ENCODE measurements at places on chromosomes 7 and 10. TPM values are rescaled to one million over a fixed set of nuclear protein-coding genes. Genes with fewer than 3 reads are reported as not detected.

DNA sequence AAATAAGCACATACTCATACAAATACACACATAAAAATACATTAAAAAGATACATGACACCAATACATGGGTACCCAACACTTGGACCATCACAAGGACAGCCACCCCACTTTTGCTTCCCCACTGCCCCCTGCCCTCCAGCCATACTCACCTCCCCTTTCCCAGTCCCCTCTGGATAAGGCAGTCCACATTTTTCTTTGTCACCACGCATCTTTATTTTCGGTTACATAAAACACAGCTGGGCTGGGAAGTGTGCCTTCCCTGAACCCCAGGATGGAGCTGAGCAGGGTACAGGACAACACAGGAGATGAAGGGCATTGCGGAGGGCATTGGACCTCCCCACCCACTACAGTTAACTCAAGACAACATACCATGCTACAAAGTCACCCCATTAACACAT, 1.1 kb upstream of the HOXA3 start:
- no peak for DNase-seq

DNA sequence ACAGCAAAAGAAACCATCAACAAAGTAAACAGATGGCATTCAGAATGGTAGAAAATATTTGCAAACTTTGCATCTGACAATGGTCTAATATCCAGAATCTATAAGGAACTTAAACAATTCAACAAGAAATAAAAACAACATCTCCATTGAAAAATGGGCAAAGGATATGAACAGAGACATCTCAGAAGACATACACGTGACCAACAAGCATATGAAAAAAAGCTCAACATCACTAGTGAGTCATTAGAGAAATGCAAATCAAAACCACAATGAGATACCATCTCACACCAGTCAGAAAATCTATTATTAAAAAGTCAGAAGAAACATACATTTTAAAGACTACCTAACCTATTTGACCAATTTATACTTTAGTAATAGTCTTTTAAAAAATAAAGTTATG, 571.3 kb upstream of the NRG3 start:
- DNase-seq, result no peak

GRCh38 chr10:113644185-113645120, 19.4 kb downstream of the NRAP start:
- no peak for DNase-seq

DNA sequence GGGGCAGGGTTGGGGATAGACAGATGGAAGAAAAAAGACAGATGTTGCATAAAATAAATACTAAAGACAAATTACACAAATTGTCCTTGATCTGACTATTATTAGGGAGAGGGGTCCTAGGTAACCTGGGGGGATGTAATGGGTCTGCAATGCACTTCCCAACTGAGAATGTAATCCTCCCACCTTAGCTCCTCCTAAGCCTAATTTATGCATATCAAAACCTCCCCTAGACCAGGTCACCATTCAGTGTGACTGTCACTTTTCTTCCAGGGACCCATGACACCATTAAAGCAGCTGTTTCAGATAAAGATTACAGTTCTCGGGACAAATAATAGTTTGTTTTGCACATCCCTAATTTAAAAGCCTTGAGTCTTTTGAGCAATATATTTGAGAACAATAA, 133.9 kb upstream of the FEZF1 start:
- DNase-seq, result no peak

UNCX gene
- total RNA-seq, result not detected

DNA sequence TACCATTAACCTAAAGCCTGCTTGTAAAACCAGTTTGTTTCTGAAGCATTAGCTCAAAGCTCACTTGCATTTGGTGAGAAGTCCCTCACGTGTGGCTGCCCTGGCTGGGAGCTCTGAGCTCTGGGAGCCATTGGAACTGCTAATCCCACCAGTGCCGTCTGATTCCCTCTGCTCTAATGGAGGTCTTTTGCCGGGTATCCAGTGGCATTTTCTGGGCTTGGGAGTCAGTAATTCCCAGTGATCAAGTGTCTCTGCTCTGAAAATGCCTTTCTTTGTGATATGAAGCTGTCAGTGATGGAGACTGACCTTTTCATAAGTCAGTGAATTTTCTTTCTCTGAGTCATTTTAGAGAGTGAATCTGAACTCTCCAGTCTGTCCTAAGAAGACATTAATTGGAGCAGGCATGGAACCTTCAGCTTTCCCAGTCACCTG, 36.9 kb upstream of the FAM20C start:
- DNase-seq, result no peak

ABCB1 gene
- total RNA-seq, result 32.5 TPM

DNA sequence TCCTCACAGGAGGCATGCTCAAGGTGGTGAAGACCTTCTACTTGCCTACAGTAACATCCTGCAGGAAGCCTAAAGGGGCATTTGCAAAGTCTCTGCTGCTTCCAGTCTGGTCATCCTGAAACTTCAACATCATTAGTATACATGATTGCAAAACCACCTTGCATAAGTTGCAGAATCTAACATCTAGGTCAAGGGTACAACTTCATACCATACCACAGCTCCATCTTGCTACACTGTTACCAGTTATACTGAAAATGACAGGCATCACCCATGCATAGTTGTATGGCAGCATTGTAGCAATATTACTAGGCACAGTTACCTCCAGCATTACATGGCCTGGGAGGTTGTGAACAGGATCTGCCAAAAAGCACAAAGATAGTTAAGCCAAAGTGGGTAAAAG, 13.7 kb upstream of the MACROH2A2 start:
- DNase-seq, result no peak

DNA sequence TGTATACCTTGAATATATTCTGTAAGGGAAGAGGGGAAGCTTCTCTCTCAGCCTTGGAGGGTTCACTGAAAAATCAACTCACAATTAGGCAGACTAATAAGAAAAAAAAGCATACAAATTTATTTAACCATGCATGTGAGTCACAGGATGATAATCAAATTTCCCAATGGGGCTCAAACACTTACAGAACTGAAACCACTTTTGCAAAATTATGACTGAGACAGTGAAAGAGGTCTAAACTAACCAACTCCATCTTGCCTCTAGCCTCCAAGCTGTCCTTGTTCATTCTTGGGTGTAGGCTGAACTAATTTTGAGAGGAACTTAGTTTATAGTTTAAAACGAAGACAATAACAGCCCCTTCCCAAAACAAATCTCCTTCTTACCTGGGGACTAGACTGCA, 618.3 kb upstream of the AUTS2 start:
- DNase-seq, result no peak

NPFFR1 gene
- total RNA-seq, result not detected

DNA sequence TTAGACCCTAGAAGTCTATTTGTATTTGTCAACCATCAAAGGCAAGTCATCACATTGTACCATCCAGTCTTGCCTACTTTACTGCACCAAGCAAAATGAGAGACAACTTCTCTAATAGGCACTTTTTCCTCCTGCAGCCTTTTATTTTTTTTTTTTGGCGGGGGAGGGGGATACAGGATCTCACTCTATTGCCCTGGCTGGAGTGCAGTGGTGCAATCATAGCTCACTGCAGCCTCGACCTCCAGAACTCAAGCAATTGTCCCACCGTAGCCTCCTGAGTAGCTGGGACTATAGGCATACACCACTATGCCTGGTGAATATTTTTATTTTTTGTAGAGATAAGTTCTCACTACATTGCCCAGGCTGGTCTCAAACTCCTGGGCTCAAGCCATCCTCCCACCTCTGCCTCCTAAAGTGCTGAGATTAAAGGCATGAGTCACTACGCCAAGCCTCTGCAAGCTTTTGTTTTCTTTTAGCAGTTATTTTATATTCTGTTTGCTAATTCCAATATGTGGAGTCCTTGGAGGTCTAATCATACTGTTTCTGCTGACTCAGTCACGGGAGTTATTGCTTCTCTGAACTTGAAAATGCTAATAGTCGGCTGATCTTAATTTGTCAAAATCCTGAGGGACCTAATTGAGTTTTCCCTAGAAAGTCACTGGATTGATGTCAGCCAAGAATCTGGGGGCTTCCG, 14.2 kb downstream of the KPNA7 start:
- DNase-seq, result no peak

DNA sequence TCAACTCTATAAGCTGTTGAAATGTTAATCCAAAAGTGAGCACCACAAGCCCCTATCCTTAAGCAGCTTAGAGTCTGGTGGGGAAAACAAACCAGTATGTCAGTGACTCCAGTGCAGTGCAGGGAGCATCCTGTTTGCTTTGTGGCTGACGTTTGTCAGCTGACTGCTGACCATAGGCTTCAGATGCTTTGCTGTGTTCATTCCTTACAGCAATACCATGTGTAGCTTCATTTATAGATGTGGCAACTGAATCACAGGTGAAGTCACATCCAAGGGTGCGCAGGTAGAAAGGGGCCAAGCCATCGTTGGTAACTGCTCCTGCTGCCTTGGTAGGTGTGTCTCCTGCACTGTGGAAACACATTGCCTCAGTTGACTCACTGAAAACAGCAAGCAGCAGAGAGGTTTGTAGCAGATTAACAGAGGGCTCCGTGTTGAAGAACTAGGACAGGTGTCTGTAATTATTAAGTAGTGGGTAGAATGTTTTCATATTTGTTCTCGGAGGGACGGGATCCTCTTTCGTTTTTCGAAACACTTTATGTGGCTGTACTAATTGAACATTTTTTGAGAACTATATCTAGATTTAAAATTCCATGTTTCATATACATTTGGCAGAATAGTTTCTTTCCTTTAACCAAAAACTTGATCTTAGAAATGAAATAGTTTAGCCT, 2.0 kb downstream of the INSIG1 start:
- no peak for DNase-seq

CTAGE4 gene
- not detected for total RNA-seq

SLC16A9 gene
- 0.07 TPM for total RNA-seq

FLNC gene
- total RNA-seq, result 0.05 TPM

CYP2C19 gene
- total RNA-seq, result not detected

GRCh38 chr10:6115411-6115810, 26.6 kb downstream of the RBM17 start:
- no peak for DNase-seq

CHAT gene
- total RNA-seq, result not detected

DNA sequence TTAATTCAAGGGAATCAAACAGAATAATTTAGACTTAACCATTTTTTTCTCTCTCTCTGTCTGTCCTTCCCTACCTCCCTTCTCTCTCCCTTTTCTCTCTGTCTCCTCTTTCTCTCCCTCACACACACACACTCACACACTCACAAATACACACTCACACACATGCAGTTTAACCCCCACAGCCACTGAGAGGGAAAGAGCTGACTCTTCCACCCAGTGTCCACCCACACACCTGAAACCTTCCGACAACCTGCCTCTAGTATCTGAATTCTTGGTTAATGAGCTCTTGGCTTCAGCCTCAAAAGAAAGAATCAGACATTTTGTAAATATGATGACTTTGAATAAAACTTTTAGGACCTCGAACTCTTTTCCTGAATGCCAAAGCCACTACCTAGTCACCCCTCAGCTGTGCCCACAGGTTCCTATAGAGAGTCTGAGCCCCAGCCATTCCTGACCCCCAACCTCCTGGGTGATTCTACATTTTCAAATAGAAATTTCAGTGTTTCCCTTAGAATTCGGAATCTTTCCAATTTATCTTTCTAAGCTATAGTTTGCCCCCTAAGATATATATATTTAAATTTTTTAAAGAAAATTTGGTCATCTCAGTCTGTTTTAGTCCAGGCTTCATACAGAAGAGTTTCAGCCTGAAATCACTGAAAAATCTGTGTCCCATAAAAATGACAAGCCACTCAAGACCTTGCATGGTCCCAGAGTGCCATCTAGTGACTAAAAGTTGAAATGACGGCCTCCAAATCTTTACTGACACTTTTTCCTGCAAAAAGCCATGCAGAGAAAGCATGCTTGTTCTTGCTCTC, 202.8 kb downstream of the IPMK start:
- DNase-seq, result no peak

NOLC1 gene
- total RNA-seq, result 48.0 TPM

DNA sequence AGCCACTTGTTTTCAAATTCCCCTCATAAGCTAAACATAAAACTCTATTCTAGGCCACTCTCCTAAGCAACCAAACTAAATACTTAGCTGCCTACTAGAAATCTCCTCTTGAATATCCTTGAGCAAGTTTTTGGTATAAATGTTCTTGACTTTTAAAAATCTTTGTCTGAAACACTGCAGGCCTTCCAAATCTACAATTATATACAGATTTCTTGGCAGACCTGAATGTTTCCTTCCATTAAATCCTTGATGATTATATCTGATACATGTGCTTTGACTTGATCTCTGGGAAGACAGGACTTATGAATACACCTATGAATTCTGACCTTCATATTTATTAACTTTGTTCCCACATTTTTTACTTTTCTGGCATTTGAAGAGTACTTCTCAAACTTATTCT, 314.5 kb downstream of the CACNA2D1 start:
- DNase-seq, result no peak

SYT15B gene
- total RNA-seq, result not detected

GRCh38 chr7:131087756-131088658, 239.7 kb upstream of the MKLN1 start:
- DNase-seq, result no peak

MARVELD1 gene
- total RNA-seq, result 1.2 TPM

- DNase-seq, result no peak
Observed at GRCh38 chr10:93067443-93068365, 6.0 kb upstream of the CYP26A1 start.

STEAP1 gene
- not detected for total RNA-seq

- DNase-seq, result peak; percentile 22
Observed at GRCh38 chr7:7944619-7945282, 23.8 kb upstream of the GLCCI1 start.

DNA sequence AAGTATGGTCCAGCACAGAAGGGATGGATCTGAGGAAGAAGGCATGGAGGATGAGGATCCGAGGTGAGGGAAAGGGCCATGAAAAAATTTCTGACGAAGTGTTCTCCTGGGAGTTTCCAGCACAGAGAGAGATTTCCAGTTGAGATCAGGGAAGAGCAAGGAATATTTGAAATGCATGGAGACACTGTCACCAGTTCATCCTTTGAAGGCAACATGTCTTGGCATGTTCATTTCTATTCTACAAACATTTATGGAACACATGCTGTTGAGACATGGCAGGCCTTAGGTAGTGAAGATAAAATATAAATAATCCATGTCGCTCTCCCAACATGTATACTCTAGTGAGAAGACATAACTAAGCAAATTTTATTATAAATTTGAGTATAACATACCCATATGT, 234.0 kb upstream of the TCF7L2 start:
- DNase-seq, result no peak

DNA sequence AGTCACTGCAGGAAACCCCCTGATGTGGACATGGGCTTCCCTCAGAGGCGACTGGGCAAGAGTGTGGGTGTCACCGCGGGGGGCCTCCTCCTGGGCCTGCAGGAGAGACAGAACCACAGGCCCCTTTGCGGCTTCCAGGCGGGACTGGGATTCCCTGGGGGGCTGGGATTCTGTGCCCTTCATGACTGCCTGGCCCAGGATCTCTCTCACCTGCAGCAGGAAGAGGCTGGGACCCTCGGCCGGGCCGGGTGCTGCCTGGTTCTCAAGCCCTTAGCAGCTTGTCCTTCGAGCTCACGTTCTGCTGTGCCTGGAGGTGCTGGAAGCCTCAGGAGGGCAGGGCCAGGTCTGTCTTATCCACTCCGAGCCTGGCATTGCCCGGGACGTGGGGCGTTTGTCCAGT, 11.8 kb downstream of the SUN1 start:
- no peak for DNase-seq

ARL4A gene
- 122 TPM for total RNA-seq

TAS2R5 gene
- total RNA-seq, result 1.1 TPM

- DNase-seq, result peak; percentile 10
Observed at GRCh38 chr10:484925-485661, 204.4 kb downstream of the DIP2C start.

- no peak for DNase-seq
Observed at GRCh38 chr7:38102507-38102906, 75.5 kb upstream of the STARD3NL start.
